Activated CD4-positive, CD25-positive, alpha-beta regulatory T cell (primary cell): ENCODE measurements at places on chromosomes 5 and 9.

DNA sequence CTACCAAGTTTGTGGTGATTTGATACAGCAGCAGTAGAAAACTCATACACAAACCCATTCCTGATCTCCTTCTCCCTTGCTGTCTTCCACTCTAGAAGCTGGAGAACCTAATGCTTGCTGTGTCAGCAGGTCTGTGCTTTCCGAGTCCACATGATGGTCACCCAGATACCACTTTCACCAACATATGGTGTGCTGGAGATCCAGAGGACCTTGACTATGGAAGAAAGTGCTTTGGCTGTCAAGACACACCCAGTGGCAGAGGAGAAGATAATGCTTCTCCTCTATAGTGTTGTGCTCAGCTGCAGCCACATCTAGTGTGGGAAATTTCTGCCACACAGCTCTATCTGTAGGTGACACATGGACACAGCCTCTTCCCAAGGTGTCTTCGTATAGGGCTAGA, 67.4 kb downstream of the UGCG start:
- DNase-seq, result no peak

- peak; percentile 48 for DNase-seq
Observed at GRCh38 chr9:137021979-137022661, 5.9 kb downstream of the ABCA2 start.

DNA sequence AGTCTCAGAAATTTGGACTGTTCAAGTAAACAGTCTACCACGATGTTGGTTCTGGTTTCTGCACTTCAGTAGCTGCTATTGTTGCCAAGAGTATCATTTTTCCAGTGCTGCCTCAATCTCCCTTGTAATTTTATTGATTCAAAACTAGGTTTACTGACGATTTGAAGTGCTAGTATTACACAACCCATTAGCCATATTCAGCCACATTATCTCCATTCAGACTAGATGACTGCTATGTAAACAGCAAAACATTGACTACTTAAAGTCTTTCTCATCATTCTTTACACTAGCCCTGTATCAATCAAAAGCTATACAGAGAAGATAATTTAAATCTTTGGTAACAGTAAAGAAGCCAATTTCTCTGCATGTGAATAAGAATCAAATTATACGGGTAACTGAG, 102.0 kb upstream of the TSLP start:
- DNase-seq, result no peak

GRCh38 chr9:133429214-133429613, 7.0 kb downstream of the ADAMTS13 start:
- DNase-seq, result no peak

GRCh38 chr5:113896789-113897188, 383.3 kb downstream of the YTHDC2 start:
- no peak for DNase-seq

GRCh38 chr9:99138424-99139284, 33.7 kb downstream of the TGFBR1 start:
- DNase-seq, result no peak

GRCh38 chr9:125435776-125436612, 174.4 kb downstream of the GAPVD1 start:
- no peak for DNase-seq

DNA sequence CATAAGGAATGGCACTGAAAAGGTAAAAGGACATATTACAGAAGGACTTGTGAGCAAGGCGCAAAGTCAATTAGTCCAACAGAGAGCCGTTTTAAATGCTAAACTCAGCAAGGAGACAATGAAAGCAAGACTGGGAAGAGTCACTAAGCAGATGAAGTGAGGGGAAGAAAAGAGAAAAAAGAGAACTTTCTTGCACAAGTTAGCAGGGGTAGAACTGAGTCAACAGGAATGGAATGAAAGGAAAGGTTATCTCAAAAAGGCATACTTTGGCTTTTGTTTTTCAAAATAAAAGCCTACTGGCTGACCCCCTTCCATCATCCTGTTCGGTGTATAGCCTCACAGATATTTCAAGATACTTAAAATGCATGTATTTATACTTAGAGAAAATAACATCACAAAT, 75.0 kb downstream of the NR6A1 start:
- no peak for DNase-seq

DNA sequence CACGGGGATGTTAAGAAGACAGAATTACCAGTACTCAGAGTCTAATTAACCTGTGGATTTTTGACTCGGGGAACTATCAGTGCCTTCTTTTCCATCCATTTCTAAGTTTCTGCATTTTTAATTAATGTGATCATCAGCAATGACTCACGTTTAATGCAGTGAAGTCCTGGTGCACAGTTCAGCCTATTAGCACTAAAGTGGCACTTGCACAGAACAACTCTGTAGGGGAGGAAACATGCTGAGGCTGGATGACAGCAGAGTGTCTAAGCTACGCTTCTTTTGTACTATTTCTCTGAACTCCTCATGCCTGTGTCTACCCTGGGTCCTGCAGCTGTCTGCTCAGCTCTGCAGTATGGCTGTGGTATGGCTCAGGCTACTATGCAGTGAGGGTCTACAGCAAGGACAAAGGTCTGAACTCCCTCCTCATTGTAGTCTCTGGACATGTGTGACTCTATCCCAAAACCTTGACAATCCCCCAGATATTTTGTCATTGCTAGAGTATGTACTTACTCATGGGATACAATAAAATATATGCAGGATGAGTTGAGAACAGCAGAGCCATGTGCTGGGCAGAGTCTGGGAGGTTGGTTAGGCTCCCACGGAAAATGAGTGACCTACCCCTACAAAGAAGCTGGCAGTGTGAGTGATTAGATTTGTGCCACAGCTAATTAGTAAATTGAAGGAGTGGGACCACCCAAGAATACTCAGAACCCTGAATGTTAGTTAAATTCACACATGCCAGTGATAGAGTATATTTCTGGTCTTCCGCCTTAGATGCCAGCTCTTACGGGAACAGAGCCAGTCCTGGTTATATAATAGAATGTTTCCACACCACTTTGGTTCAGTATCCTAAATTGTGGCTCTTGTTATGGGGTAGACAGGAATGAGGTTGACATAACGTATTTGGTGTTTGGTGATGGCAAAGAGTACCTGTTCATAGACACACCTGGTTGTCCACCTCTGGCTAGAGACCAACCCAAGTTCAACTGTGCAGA, 148.0 kb downstream of the GHR start:
- DNase-seq, result no peak

DNA sequence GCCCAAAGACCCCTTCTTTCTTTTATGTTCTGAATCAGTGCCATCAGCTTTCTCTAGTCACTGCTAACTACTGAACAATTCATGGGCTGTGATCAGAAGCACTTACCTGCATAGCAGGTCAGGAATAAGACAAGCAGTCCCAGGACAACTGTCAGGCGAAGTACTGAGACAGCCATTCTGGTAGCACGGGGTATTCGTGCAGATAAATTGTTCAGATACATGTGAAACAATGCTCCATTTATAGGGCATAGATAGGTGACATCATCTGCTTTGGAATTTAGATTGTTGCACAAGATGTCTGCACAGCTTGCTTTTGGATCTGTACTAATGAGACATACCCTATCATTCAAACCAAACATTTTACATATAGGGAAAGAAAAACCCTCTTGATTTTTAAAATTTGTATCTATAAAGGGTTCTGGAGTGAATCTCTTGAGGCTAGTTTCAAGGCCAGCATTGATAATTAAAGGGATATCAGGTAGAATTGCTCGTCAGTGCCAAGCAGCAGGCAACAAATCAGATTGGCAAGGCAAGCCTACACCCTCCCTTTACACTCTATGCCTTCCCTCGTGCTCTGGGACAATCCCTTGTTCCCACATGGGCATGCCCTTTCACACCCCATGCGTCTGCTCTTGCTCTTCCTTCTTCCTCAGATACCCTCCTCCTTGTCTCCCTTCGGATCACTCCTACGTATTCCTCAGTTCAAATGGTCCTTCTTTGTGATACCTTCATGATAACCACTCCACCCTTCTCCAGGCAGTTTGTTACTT, at the start of gene C5orf46:
Gene C5orf46 (minus strand): TSS at position 213 of the 770 bp plus-strand sequence. CDS start 37 bp downstream, at position 176.
- no peak for DNase-seq

GRCh38 chr5:149143470-149143869, 2.2 kb downstream of the ABLIM3 start:
- DNase-seq, result no peak

GRCh38 chr5:160649304-160649703, 202.7 kb downstream of the ATP10B start:
- no peak for DNase-seq

GRCh38 chr5:10581424-10581748, 17.5 kb downstream of the ANKRD33B start:
- DNase-seq, result no peak

GRCh38 chr5:142520885-142521284, 165.0 kb downstream of the FGF1 start:
- DNase-seq, result no peak

DNA sequence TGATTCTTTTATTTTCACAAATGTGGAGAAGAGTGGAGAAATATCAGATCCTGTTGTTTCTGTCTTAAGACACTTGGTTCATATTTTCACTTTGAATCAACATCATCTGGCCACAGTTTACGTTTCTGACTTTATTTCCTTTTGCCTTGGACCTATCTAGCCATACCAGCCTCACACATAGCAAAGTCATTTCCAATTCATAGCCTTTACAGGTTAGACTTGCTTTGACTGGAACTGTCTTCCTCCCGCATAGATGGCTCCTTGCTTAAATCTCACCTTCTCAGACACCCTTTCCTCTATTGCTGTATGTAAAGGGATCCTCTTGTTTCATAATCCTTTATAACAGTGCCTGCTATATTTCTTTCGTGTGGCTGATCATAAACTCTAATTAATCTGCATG, 297.8 kb downstream of the SH3GL2 start:
- no peak for DNase-seq

GRCh38 chr9:79565245-79565644, 6.5 kb upstream of the TLE4 start:
- no peak for DNase-seq

DNA sequence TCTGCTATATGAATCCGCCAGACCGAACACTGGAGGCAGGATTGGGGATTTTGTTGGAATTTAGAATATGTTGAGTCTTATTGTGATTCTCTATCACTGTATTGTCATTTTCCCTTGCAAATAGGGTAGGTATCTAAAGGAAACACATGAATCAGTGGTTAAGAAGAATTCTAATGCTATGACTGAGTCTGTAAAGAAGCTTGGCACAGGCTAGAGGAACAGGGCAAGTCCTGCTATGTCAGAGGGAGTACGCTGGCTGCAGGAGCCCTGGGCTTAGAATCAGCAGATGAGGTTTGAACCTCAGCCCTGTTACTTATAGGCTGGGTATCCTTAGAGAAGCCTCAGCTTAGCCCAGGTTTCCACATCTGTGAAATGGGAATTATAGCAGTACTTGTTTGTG, 198.1 kb downstream of the NR3C1 start:
- DNase-seq, result no peak
